ENCODE measurements at places on chromosomes 13 and 19.

GRCh38 chr13:97492684-97493371 is 58.9 kb downstream of the RAP2A start:
- no peak for DNase-seq

DNA sequence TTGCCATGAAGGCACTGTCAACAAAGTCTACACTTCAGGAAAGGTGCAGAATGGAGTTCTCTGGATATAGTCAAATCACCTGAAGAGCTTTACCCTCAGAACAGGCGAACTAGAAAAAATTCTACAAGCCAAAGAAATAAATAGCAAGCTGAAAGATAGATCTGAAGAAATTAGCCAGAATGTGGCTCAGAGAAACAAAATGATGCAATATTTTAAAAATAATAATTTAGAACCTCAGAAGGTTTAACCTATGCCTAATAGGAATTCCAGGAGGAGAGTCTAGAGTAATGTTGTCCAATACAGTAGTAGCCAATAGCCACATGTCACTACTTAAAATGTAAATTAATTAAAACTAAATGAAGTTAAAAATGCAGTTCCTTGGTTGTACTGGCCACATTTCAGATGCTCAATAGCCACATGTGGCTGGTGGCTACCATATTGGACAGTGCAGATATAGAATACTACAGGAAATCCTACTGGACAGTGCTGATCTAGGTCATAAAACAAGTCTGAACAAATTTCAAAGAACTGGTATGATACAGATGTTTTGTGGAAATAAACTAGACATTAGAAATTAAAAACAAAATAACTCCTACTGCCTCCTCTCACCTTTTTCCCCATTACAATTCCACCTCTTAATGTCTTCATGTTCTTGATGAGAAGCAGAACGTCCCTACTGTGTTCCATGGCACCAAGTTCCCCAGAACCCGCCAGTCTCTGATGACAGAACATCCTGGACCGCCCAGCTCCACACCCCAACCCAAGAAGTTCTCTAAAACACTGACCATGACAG is 679 bp upstream of the CDADC1 start:
- DNase-seq, result no peak

DNA sequence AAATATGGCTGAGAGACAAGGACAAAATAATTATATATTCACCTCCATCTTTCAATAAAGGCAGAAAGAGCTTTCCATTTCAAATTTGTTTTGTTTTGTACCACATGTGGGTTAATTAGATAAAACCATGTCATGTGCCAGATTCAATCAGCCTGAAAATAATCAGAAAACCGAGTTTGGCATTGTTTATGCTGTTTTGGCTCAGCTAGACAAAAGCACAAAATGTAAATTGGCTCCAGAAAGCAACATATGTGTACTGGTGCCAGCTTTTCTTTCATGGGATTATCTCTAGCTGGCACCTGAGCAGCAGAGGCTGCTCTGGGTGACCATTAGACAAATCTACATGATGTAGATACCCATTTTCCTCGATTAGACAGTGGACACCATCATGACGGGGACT is 9.2 kb upstream of the DNAJC15 start:
- no peak for DNase-seq

- no peak for DNase-seq
These were observed 8.7 kb downstream of the SIRT2 start for GRCh38 chr19:38890686-38891085.

GRCh38 chr13:99663185-99663825 is 162.0 kb downstream of the TM9SF2 start:
- DNase-seq, result no peak

GRCh38 chr19:850979-851335 is 1.1 kb upstream of the ELANE start:
- DNase-seq, result no peak

GRCh38 chr13:43764349-43764748 is 22.4 kb downstream of the ENOX1 start:
- DNase-seq, result no peak

DNA sequence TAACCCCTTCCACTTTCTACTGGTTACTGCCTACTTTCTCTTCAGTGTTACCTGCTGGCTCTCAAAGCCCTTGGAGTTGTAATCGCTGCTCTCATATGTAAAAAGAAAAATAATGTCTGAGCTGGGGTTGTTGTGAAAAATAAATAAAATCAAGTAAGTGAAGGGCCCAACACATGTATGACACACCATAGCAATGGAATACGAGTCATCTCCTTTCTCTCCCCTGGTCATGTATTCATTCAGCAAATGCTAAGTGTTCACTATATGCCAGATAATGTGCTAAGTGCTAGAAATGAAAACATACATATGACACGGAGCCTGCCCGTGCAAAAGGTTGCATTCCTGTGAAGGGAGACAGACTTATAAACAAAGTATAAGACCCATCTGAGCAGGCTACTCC is 535.0 kb downstream of the RFC3 start:
- no peak for DNase-seq
